NCI-H446 (cell line): ENCODE measurements at places on chromosomes 4 and X.

GRCh38 chr4:76709772-76710090, 188.2 kb downstream of the SOWAHB start:
- DNase-seq, result no peak

DNA sequence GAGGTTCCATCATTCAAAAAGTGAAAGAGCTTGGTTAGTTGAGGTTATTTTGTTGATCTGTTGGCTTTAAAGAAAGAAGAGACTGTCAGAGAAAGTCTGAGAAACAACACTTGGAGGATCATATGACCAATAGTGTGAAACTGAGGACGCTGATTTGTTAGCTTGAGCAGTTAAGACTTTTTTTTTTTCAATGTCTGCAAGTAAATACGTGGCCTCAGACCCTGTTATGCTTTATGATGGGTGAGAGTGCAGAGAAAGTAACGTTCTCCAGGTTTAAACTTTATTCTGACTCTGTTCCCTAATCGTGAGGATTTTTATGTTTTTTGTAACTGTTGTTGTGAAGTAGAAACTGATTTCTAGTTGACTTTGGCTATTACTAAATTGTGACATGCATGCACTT, 45.9 kb downstream of the GAB1 start:
- no peak for DNase-seq

DNA sequence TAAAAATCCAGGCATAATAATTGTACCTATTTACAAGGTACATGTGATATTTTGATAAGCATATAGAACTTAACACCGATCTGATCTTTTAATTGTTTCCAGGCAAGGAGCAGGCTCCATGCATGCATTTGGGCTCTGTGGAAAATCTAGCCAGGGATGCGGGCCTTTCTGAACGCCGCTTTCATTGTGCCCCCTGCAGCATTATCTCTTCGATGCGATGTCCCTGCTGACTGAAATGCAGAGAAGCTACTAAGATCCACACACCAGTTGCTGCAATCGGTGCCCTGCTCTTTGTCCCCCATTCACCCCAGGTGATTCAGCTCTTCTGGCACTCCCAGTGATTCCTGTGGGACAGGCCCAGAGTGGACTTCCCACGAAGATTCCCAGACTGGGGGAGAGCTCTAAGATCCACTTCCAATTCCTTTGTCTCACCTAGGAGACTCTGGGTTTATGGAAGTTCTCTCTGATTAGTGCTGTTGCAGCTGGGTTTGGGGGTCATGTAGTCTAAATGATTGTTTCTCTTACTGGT, 254.3 kb upstream of the AGA start:
- no peak for DNase-seq

DNA sequence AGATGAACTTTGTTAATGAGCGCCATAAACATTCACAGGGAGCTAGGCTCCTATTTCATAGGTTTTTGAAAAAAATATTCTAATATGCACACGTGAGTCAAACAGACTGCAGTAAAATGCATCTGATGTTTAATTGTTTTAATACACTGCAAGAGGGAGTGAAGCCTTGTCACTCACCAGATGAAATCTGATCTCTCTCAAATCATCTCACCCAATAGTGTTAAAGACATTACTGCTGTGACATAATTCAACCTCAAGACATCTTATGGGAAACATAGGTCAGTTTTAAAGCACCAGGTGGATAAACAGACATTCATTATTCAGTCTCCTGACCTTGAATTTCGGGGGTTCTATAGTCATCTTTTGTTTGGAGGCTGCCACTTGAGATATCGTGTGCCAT, 148.3 kb downstream of the MAML3 start:
- DNase-seq, result no peak

- DNase-seq, result no peak
These were observed 132.8 kb upstream of the GPR101 start for GRCh38 chrX:137166591-137166990.

DNA sequence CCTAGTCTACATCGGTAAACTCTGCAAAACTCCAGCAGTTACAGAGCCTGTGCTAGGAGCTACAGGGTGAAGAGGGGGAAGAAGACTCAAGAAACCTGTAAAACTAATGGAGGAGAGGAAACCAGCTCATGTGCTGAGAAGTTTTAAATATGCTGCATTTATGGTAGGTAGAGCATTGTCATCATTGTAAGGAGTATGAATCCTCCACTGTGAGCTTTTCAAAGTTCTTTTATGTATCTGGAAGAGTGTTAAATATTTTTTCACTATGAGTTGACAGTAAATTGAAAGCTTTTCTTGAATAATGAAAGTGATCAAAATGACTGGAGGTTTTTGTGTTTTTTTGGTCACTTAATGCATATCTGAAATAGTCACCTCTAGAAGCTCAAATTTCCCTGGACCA, 46.2 kb downstream of the SEPTIN11 start:
- no peak for DNase-seq

- DNase-seq, result no peak
These were observed 547.5 kb downstream of the NLGN4X start for GRCh38 chrX:5681159-5681558.

DNA sequence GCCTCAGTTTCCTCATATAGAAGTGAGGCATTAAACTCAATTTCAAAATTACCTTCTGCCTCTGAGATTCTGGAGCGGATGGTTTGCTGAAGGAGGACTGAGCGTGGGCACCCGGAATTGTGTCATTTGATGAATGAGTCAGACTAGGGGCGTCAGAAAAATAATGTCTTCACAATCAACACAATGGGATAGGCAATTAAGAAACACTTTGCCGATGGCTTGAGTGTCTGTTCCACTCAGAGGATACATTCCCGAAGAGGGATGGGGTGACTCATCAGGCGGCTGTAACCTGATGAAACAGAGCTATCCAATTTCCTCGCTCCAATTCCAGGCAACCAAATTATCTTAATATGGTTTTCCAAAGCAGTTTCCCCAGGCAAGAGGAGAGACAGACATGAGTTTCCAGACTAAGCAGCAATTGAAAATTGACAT, 1.2 kb upstream of the CHRNA9 start:
- no peak for DNase-seq

- DNase-seq, result no peak
These were observed 164.8 kb upstream of the RPS6KA3 start for GRCh38 chrX:20431486-20431885.

DNA sequence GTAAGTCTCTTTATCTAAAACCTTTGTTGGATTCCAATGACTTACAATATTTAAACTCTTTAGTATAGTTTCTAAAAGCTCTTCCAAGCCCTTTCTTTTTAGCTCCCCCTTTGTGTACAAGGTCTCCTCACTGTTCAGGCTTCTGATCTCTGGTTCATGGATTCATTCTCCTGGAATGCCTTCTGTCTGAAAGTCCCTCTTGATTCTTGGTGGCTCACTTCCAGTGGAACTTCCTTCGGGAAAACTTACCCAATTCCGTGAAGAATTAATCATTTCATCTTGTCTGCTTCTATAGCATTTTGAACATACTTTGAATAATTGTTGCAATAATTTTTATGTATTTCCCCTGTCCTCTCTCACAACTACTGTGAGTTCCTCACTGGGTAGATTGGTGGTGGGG, 3.6 kb downstream of the ARHGAP24 start:
- DNase-seq, result no peak

DNA sequence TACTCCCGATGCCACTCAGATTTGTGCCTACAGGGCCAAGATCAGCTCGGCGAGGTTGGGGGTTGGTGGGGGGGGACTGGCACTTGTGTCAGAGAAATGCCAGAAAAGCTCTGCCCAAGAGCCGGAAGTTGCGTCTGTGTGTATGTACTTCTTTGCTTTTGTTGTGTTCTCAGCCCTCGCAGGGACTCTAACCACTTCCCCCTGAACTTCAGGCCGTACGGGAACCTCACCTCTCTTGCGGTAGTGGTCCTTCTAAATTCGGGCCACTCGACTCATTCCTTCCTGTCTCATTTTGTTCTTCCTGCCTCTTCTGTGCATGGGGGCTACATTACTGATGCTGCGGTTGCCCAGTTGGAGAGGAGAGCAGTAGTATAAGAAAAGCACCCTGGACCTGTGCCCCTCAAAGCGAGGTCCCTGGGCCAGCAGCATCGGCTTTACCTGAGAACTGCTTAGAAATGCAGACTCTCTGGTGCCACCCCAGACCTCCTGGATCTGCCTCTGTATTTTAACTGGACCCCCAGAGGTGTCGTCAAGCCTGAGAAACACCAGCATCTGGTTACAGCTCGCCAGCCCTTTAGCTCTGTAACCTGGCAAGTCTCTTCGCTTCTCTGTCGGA, 146.3 kb upstream of the RPS6KA3 start:
- DNase-seq, result no peak

- no peak for DNase-seq
These were observed 149.4 kb downstream of the EFNB1 start for GRCh38 chrX:68978255-68978654.

- DNase-seq, result no peak
These were observed 8.6 kb downstream of the SPATA4 start for GRCh38 chr4:176186671-176187395.

GRCh38 chr4:67632492-67632891, 68.5 kb downstream of the UBA6 start:
- DNase-seq, result no peak

- DNase-seq, result no peak
These were observed 406.4 kb downstream of the FAM47A start for GRCh38 chrX:33725535-33726210.

DNA sequence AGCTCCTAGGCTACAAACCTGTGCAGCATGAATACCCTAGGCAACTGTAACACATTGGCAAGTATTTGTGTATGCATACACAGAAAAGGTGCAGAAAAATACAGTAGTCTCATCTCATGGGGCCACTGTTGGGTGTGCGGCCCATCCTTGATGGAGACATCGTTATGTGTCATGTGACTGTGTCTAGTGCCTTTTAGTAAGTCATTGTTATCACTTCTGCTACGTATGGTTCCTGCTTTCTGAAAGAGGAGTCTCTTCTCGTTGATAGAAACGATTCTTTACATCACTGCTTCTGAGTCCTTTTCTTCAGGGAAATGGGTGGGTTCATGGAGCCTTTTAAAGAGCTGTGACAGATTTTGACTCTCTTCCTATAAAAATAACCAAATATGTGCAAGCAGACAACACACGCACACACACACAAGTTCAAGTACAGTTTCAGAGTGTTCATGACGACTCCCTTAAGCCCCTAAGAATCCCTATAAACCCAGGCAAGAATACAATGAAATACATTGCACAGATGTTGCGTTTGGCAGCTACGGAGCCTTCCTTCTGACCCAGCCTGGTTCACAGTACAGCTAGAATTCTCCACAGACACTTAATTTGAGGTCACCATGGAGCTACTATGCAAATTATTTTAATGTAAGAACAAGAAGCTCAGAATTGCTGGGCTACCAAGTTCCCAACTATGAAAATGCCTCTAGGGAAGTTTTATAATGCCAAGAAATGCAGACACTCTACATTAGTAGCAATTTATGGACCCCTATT, 10.2 kb upstream of the STK32B start:
- no peak for DNase-seq

DNA sequence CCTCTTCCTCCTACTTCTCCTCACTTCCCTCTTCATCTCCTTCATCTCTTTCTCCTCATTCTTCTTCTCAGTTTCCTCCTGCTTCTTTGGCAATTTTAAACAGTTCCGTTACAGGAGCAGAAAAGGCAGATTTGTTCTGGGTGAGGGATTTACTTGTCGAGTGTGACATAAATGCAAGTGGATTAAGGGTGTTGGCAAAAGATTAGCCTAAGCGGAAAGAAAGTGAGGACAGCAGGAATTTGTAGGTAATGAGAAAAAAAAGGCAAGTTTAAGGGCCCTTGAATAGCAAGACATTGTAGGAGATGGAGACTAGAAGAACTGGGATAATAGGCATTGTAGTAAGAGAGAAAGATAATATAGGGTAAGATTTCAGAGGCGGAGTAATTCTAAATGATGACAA, 841.6 kb downstream of the RAPGEF2 start:
- no peak for DNase-seq

DNA sequence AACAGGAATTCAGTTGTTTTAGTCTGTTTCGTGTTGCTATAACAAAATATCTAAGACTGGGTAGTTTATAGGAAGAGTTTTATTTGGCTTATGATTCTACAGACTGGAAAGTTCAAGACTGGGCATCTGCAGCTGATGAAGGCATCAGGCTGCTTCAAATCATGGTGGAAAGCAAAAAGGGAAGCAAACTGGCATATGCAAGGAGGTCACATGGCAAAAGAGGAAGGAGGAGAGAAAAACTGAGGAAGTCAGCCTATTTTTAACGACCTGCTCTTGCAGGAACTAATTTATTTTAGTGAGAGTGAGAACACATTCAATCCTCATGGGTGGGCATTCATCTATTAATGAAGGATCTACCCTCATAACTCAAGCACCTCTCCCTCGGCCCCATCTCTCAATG, 363.1 kb upstream of the HS3ST1 start:
- no peak for DNase-seq

DNA sequence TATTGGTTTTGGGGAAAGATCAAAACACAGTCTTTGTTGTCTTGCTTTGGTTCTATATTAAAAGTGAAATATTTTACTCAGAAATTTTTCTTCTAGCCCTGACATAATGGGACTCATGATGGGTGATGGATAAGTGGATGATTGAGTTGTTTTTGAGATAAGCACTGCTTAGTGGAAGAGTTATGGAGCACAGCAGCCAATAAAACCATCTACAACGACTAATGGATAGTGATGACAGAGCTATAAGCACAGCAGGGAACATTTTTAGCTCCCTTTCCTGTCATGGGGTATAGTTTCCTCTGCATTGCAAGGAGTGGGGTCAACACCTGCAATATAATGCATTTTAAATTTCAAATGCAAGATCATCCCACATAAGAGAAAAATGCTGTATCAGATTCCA, 812.4 kb downstream of the STPG2 start:
- no peak for DNase-seq

- no peak for DNase-seq
These were observed 466.3 kb downstream of the NAF1 start for GRCh38 chr4:162700358-162700757.

GRCh38 chr4:40395908-40396793, 61.0 kb downstream of the CHRNA9 start:
- no peak for DNase-seq

DNA sequence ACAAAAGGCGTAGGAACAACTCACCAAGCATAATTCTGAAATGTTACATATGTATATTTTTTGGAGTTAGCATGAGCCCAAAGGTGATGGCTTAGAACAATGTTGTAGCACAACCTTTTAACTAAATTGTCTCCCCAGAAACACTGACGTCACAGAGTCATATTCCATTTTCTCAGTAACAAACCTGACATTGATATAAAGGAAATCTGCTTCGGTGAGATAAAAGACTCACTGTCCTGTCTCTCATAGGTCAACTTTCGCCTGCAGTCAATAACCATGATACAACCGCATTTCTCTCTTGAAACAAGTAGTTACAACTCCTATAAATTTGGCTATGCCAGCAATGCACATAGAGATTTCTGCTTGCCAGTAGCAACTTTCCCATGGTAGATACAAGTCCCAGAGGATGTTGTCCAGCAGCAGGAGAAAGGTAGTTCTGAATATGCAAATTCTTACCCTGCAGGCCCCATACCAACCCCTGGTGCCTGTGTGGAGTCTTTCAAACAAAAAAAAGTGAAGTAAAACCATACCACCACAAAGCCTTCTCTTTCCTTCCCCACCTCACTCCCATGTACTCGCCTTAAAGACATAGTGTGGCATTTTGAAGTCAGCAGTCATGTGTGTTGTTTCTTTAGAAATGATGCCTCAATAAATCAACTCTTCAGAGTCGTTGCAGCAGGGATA, 47.9 kb downstream of the MTM1 start:
- no peak for DNase-seq

GRCh38 chr4:52665592-52665991, 6.5 kb upstream of the USP46 start:
- DNase-seq, result no peak

- no peak for DNase-seq
These were observed 9.2 kb downstream of the SPIN3 start for GRCh38 chrX:56986138-56986537.

GRCh38 chr4:35365186-35365585, 879.1 kb downstream of the ARAP2 start:
- no peak for DNase-seq

- no peak for DNase-seq
These were observed 108.8 kb downstream of the C4orf51 start for GRCh38 chr4:145788755-145789154.
